Nucleus accumbens (tissue), 56 donors: ENCODE measurements at places on chromosomes 2 and 18.
A peak's percentile ranks its signal among the peaks of the same experiment; 100 is the strongest.

DNA sequence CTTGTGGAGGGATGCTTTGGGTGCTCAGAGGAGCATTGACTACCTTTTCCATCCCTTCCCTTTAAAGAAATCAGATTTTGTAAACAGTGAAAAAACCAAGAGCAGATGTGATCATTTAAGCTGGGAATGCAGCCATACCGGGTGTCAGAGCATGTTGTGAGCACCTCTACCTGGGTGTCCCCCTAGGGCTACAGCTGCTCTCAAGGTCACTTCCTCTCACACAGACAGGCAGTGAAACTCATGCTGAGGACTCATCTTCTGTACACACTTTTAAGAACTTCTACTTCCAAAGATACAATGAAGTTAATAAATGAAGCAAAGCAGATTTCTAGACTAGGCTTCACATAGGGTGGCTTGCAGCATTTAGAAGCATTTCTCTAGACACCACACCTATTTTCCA is 48.4 kb upstream of the FRZB start:
- no peak for DNase-seq

GRCh38 chr2:96204836-96205624 is 3.6 kb downstream of the STARD7 start:
- DNase-seq = no peak

- DNase-seq = no peak
Measured at GRCh38 chr2:64331849-64332699, 121.9 kb upstream of the LGALSL start.

DNA sequence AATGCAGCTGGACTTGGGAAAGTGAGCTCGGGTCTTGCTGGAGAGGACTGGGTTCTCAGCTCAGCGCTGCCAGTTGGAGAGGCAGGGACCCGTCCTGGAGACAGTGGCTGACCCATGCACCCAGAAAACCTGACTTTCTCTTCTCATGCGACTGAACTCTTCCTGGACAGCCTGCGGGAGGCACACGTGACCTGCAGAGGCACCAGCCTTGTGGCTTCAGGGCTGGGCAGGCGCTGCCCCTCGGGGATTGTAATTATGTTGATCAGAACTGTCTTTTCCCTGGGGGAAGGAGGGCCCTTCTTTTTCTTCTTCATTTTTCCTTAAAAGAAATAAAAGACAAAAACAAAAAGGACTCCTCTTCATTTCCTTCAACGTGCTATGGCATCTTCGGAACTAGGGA is 198.1 kb downstream of the VAPA start:
- no peak for DNase-seq

DNA sequence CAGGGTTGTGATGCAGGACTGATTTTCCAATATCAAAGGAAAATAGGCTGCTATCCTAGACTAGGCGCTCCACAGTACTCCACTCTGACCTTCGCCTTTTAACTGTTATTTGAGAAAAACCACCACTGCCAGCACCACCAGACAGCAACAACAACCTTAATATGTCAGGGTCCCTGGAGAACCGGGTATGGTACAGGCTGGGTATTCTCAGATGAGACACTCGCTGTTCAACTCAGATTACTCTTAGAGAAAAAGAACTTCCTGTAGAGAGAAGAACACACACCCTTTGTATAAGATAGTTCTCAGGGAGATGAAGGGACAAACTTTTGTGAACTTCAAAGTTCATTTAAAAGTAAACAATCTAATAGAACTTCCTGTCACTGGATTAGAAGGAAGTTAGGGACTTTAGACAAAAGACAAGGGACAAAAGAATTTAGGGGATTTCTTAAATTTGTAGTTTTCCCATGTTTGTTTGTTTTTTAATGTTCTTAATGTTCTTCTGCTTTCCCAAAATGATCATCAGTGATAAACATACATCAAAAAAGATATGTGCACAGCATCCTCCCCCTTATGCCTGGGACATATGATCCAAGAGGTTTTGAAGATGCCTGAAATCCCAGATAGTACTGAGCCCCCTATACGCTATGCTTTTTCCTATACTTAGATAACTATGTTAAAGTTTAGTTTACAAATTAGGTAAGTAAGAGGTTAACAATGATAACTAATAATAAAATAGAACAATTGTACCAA is 41.3 kb upstream of the PPP1R1C start:
- DNase-seq = no peak

- peak; percentile 15 for DNase-seq
Measured at GRCh38 chr2:132009874-132010521, 151.8 kb downstream of the ANKRD30BL start.
